ENCODE measurements at places on chromosomes 6 and 20. TPM values are rescaled to one million over a fixed set of nuclear protein-coding genes. Genes with fewer than 3 reads are reported as not detected.

Gene PSORS1C1
- total RNA-seq = 8.1 TPM

Gene ZNF334
- 0.97 TPM for total RNA-seq

Gene MUCL3
- not detected for total RNA-seq

Gene DEFB124
- total RNA-seq = not detected

Gene RAD21L1
- total RNA-seq = not detected

Gene SIRPA
- total RNA-seq = 75.3 TPM

Gene ANGPT4
- total RNA-seq = not detected

Gene DSP
- 59.2 TPM for total RNA-seq

Gene SEL1L2
- not detected for total RNA-seq

Gene GDAP1L1
- total RNA-seq = not detected

Gene ZBTB12
- total RNA-seq = 1.1 TPM

Gene FOXP4
- total RNA-seq = 1.3 TPM

Gene STX7
- total RNA-seq = 13.9 TPM

Gene OR12D3
- not detected for total RNA-seq

Gene FAM184A
- 0.38 TPM for total RNA-seq

Gene GPR6
- not detected for total RNA-seq

Gene GCNT2
- total RNA-seq = 6.3 TPM

Gene WFDC12
- not detected for total RNA-seq

Gene HTR1B
- 6.9 TPM for total RNA-seq

Gene IRF4
- under 0.01 TPM for total RNA-seq

Gene PCSK2
- not detected for total RNA-seq

Gene FUT9
- total RNA-seq = under 0.01 TPM

Gene TOX2
- 1.7 TPM for total RNA-seq

Gene OXT
- not detected for total RNA-seq

Gene FHL5
- not detected for total RNA-seq

Gene GABRR1
- not detected for total RNA-seq

Gene MYCT1
- 82.4 TPM for total RNA-seq

Gene DLK2
- 1.1 TPM for total RNA-seq

Gene FOXS1
- total RNA-seq = 0.25 TPM

Gene MYL9
- 4.3 TPM for total RNA-seq

Gene GHRH
- not detected for total RNA-seq

Gene SULF2
- total RNA-seq = 388 TPM

Gene GPSM3
- 3.2 TPM for total RNA-seq

Gene MED23
- 20.7 TPM for total RNA-seq

Gene EEF1E1
- 33.8 TPM for total RNA-seq

Gene MLN
- total RNA-seq = not detected

Gene TRDN
- total RNA-seq = not detected

Gene MYLK4
- 0.38 TPM for total RNA-seq

Gene CRIP3
- total RNA-seq = not detected

Gene CPXM1
- 0.38 TPM for total RNA-seq

Gene PAK5
- not detected for total RNA-seq

Gene PLN
- not detected for total RNA-seq

Gene STMN3
- 0.69 TPM for total RNA-seq

Gene KPNA5
- 12.3 TPM for total RNA-seq

Gene C6orf47
- total RNA-seq = 21.6 TPM

Gene RAB22A
- total RNA-seq = 13.0 TPM

Gene RNF182
- total RNA-seq = 0.65 TPM

Gene CAGE1
- under 0.01 TPM for total RNA-seq

Gene UTRN
- total RNA-seq = 529 TPM

Data from bladder microvascular endothelial cell (primary cell).